ENCODE measurements at places on chromosomes 5 and 9. TPM values are rescaled to one million over a fixed set of nuclear protein-coding genes. Genes with fewer than 3 reads are reported as not detected.

- DNase-seq, result no peak
Measured at GRCh38 chr5:147901599-147902039, 4.7 kb downstream of the C5orf46 start.

DNA sequence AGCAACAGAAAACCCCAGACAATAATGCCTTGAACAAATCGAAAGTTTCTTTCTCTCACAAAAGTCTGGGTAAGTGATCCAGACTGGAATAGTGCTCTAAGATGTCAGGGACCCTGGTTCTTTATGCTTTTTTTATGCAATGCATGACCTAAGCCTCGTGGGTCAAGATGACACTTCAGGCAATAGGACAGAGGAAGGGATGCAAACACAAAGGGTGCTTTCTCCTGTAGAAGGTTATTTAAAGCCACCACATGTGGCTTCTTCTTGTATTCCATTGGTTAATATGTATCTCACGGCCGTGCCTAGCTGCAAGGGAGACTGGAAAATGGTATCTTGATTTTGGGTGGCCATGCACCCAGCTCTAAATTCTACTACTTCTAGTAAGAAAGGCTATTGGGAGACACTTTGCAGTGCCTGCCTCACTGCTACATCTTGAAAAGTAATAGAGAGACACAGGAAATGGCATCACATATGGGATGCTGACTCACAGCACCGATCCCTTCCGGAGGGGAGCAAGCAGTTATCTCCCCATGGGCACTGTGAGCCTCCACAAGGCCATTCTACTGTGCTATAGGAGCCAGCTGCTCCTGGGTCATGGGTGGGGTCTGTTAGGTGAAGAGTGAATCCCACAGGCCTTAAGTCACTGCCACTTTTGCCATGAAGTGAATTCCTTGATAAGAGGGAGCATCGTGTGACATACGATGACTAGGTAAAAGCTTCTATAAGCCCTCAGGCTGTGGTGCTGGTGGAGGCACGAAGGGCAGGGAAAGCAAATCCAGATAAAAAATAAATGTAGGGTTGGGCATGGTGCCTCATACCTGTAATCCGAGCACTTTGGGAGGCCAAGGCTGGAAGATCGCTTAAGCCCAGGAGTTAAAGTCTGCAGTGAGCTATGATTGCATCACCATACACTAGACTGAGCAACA lies 32.5 kb upstream of the RAB14 start:
- DNase-seq, result no peak

EQTN gene
- total RNA-seq, result 3.4 TPM

MEGF9 gene
- total RNA-seq, result 5.0 TPM

TMEM215 gene
- total RNA-seq, result not detected

DNA sequence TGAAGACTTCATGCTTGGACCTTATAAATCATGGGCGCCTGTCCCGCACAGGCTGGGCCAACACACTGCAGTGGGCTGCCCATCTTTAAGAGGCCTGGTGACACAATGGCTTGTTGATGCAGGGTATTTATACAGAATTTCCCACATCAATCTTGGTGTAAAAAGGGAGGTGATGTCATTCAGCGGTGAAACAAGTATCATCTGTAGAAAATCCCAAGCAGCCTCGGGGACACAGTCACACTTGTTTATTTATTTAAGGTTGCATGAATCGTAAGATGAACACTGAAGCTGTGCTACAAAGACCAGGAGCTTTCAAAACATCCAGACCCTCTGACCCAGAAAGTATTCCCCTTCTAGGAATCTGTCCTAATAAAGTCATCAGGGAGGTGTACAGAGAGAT lies 40.5 kb downstream of the SMIM23 start:
- no peak for DNase-seq

GRCh38 chr5:16461026-16461425 lies 4.6 kb downstream of the ZNF622 start:
- no peak for DNase-seq

PCDHB8 gene
- not detected for total RNA-seq

DNA sequence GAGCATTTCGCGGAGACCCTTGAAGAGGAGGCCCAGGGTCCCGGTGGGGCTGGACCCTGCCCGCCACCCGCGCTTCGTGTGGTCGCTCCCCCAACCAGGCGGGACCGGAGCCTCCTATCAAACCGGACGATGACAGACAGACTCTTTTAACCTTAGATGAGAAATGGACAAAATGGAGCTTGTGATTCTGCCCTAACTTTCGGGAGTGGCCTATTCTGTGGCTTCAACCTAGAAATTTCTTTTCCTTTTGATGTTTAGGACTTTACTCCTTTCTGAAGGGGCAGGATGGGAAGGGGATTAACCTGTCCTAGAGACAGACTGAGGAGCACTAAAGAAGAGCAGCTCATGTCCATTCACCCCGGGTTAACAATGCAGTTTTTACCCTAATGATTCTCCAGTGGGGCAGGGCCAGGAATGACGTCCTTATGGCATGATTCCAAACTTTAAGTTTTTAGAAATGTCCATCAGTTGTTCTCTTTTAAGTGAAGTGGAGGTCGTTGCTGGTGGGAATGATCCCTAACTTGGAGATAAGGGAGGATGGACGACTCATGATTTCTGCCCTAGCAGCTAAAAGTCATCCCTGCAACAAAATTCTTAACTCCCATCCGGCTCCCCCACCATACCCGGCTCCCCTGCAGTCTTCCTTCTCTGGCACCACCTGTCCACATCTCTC lies 1.0 kb downstream of the NIPSNAP3A start:
- no peak for DNase-seq

PCDHGA3 gene
- 0.54 TPM for total RNA-seq

DNA sequence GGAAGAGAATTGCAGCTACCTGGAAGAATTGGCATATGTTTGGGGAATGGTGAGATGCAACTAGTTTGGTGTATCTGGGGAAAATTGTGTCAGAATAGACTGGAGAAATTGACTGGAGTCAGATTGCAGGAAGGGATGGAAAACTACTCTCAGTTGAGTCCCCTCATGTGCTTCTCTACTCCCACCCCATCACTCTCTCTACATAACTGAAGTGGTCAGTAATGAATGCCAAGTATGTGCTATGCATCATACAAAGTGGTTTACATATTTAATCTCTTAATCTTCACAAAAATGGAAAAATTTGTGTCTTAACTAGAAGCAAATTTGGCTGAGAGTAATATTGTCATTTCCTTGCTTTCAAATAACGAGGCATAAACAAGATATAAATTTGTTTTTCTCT lies 146.4 kb upstream of the TNC start:
- DNase-seq, result no peak

DNA sequence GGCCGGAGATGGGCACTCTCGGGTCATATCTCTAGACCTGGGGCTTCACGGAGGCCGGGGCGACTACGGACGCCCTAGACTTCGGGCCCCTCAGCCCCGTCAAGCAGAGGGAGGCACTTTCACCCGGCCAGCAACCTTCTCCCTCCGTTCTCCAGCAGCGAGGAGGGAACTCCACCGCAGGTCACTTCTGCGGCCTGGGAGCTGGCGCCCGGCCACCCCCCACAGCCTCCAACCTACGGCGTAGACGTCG lies 201 bp downstream of the DOLK start:
- no peak for DNase-seq

DNA sequence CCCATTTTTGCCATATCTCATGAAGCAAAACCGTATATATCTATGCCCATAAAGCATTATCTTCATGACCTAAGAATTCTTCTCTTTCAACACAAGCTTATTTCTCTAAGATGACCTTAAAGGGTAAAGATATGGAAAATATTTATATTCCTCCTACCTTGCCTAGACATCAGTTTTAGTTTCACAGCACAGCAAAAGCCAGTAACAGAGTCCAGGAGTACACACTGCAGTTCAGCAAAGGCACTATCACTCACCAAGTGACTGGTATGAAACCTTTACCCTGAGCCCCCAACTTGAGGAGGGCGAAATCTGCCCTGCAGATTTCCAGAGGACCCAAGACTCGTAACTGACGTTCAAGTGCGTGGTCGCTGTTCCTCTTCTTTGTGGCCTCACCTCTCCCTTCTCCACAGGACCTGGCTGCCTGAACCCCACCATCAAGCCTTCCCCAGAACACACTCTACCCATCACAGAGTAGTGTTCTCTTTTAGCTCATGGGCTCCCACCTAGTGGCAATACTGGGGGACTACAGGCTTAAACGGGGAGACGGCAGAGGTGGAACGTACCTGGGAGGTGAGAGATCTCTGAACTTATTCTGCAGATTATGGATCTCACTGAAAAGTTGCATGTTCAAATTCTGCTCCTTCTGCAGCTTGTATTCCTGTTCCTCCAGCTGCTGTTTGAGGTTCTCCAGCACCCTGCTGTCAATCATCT lies 141.0 kb downstream of the CDK5RAP2 start:
- DNase-seq, result peak; percentile 45

GRCh38 chr9:124116683-124117363 lies 105.3 kb downstream of the LHX2 start:
- no peak for DNase-seq

DNA sequence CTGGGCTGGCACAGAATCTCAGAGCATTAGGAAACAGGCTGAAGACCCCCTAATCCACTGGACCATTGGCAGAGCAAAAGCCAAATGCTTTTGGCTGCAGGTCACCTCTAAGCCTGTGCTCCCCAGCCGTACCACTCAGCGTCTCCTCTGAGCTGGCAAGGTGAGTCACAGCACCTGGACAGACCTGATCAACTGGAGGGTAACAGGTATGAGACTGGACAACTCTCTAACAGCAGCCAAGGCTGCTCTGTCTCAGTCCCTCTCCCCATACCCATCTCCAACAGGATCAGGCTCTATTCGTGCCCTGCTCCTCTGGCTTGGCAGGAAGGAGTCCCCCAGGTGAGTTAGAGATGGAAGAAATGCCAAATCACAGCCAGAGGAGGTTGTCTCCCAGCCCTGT lies 4.7 kb downstream of the GOLGA2 start:
- DNase-seq, result no peak

- DNase-seq, result no peak
Measured at GRCh38 chr5:31427724-31428309, 104.1 kb downstream of the DROSHA start.

GRCh38 chr5:125422342-125422741 lies 675.9 kb upstream of the ZNF608 start:
- peak; percentile 39 for DNase-seq

ENTREP1 gene
- 1.8 TPM for total RNA-seq

DNA sequence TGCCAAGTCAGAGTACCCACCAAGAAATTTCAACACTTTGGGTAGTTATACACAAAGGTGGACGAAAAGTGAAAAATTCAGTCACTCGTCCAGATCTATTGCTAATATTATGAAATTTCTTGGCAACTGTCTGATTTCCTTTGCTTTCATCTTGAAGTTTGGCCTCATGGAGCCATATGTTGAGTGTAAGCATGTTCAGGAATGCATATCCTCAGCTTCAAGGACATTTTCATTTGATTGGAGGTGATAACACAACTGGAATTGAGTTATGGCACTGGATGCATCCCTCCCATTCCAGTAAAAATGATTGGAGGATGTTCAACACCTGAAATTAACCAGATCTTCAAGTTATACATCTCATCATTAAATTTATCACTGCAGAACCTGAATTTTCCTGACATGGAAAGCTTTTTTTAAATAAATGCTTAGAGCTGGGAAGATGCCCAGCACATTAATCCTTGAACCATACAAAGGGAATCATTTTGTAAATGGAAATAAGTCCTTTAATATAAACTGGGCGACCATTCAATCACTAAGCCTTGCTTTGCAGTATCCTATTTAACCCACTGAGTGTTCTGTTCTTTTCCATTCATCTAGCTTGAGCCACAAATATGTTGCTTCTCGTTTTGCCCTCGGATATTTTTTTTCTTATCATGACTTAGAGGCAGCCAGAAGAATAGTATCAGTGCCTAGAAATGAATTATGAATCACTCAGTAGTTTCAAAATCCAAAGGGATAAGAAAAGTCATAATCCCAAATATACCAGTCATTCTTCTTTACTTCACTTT lies 273.7 kb upstream of the PIK3R1 start:
- no peak for DNase-seq

WDR38 gene
- total RNA-seq, result not detected

GRCh38 chr9:72119853-72120252 lies 29.4 kb upstream of the GDA start:
- DNase-seq, result no peak

DNA sequence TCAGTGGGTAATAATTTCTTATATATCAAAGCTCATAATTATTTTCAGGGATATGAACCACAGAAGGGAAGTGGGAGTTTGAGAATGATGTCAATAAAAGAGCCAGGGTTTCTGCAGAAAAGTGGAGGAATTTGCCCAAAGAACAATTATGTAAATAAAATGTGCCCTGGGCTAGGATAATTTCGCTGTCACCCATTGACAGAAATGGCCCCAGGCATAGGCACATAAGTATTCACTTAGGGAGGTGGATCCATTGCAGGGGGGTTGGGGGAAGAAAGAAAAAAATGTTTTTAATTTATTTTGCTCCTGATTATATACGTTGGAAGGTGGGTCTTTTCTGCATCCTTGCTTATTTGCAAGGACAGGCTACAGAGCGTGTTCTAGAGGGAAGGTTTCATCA lies 135.1 kb upstream of the IRX2 start:
- no peak for DNase-seq

DNA sequence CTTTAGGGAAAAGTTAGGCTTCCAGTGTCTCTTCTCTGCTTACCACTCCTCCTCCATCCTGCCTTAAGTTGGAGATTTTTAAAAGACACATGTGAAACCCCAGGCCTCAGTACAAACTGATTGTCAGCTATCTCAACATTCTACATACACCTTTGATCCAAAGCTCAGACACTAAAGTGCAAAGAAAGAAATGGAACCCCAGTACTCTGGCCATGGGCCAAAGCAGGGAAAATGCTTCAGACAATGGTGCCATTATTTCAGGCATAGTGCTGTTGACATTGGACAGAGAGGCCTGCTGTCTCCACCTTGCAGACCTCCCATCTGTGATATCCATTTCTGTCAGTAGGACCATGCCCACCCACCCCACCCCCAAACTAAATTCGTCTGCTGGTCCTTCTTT lies 49.1 kb downstream of the G3BP1 start:
- DNase-seq, result no peak

C5orf52 gene
- not detected for total RNA-seq

DNA sequence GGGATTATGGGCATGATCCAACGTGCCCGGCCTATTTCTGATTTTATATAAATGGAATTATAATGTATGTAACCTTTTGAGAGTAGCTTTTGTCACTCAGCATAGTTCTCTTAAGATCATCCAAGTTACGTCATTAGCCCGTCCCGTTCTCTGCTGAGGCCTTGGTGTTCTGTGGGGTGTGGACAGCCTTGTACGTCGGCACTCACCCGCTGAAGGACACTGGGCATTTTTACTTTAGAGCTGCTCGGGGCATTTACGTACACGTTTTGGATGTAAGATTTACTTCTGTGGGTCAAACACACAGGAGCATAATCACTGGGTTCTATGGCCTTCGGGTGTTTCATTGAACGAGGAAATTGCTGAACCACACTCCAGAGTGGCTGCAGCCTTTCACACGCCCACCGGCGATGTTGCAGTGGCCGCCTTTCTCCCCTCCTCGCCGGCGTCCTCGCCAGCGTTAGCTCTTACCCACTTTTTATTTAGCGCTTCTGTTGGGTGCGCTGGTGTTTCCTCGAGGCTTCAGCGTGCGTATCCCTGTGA lies 101.8 kb downstream of the EHMT1 start:
- DNase-seq, result no peak

- peak; percentile 69 for DNase-seq
Measured at GRCh38 chr5:123035360-123035917, 1.1 kb downstream of the PPIC start.

All from neural progenitor cell (in vitro differentiated cells).